ENCODE measurements at places on chromosomes 5 and 9. TPM values are rescaled to one million over a fixed set of nuclear protein-coding genes. Genes with fewer than 3 reads are reported as not detected.

Gene P4HA2
- 0.32 TPM for total RNA-seq

- DNase-seq, result no peak
Measured at GRCh38 chr5:82168294-82168693, 109.9 kb downstream of the RPS23 start.

DNA sequence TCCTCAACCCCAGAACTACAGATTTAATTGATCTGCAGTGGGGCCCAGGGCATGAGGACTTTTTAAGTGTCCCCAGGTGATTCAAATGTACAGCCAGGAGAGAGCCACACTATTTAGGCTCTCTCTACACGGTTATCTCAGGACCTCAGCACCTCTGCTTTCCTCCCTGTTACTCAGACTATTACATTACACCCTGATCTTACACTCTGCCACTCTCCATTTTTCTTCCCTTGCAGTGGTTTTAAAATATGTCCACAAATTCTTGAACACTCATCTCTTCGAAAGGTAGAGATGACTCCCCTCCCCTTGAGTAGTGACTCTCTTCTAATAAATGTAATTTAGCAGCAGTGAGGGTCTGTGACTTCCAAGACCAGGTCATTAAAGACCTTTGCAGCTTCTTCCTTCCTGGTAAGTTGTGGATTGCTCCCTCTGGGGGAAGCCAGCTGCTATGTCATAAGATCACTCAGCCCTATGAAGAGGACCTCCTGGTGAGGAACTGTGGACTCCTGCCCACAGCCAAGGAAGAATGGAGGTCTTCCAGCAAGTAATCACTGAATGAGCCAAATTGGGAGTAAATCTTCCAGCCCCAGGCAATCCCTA, 87.5 kb upstream of the SSBP2 start:
- peak; percentile 68 for DNase-seq

- no peak for DNase-seq
Measured at GRCh38 chr5:134038138-134038537, 33.4 kb upstream of the VDAC1 start.

DNA sequence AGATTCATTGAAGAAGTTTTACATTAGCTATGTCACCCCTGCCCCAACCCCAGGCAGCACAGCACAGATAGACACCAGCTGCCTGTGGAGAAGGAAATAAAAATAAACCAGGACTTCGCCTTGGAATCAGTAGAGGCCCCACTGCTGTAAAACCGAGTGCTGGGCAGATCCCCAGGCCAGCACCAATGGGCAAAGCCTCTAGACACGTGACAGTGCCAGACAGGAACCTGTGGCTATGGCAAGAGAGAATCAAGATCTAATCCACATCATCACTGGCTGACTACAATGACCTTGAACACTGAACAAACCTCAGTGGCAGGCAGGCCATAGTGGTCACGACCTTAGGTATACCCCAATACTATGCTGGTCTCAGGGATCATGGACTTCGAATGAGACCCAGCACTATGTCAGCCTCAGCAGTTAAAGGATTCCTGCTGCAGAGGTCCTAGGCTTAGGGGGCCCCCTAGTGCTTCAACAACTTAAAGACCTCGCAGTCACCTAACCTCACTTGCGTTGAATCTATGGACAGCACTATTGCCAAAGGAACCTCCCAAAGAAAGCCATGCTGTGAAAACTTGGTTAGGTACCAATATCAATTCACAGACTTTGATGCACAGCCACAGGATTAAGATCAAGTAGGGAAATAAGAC, 2118.6 kb upstream of the C9orf72 start:
- peak; percentile 16 for DNase-seq

- DNase-seq, result peak; percentile 14
Measured at GRCh38 chr5:154097031-154097430, 58.3 kb downstream of the MFAP3 start.

GRCh38 chr9:37104183-37104889, 16.0 kb upstream of the ZCCHC7 start:
- no peak for DNase-seq

GRCh38 chr9:97863314-97863713, 10.3 kb downstream of the FOXE1 start:
- DNase-seq, result no peak

Data from OCI-LY7 (cell line).